ENCODE measurements at places on chromosomes 12 and 14.

- peak; percentile 54 for DNase-seq
These were observed 8.6 kb downstream of the WDR89 start for GRCh38 chr14:63632932-63633514.

DNA sequence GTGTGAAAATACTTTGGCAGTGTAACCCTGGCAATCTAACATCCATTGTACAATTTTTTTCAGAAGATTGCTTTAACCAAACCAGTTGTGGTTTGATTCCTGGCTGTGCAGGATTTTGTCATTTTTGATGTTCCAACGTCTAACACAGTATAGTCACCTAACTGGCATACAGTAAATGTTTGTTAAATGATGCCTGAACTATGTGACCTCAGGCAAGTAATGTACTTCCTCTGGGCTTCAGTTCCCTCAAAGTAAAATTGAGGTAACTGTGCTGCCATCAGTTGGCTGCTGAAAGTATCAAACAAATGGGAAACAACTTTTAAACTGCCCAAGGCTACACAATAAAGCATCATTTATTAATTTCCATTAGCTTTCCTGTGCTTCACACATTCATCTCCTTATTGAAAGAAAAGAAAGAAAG is 4.3 kb downstream of the TM7SF3 start:
- peak; percentile 51 for DNase-seq

GRCh38 chr14:63524537-63525155 is 18.5 kb downstream of the PPP2R5E start:
- no peak for DNase-seq

GRCh38 chr12:93880853-93881522 is 203.8 kb downstream of the CRADD start:
- DNase-seq = no peak

- DNase-seq = no peak
These were observed 3.6 kb upstream of the UBC start for GRCh38 chr12:124917841-124918621.

DNA sequence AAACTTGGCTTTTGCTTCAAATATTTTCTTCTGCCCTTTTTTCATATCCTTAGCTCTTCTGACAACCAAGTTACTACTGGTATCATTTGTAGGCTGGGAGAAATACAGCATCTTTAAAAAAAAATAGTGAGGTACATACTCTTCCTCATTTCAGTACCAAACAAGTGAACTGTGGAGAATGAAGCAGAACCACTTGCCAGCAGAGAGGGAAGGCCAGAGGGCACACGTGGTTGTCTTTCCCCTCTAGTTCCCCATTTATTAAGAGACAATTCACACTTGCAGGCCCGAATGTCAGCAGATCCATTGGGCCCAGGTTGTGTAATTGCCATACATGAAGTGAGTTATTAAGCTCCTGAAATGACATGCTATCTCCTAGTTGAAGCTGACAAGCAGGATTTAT is 3.2 kb downstream of the SUSD6 start:
- peak; percentile 93 for DNase-seq

DNA sequence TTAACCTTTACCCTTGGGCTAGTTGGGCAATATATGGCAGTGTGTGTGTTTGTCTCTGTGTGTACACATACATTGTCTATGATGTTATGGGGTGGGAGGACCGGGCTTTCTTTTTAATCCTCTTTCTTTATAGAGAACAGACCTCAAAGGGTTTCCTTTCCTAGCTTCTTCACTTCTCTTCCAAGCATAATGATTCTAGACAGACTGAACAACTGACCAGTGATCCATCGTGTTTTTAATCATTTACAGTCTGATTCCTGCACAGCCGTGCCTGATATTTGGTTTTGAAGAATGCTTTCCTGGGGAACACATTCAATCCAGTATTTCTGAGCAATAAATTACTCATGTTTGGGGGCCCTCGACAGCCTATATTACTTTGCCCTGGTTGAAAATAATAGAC is 481.1 kb upstream of the DCN start:
- DNase-seq = no peak

DNA sequence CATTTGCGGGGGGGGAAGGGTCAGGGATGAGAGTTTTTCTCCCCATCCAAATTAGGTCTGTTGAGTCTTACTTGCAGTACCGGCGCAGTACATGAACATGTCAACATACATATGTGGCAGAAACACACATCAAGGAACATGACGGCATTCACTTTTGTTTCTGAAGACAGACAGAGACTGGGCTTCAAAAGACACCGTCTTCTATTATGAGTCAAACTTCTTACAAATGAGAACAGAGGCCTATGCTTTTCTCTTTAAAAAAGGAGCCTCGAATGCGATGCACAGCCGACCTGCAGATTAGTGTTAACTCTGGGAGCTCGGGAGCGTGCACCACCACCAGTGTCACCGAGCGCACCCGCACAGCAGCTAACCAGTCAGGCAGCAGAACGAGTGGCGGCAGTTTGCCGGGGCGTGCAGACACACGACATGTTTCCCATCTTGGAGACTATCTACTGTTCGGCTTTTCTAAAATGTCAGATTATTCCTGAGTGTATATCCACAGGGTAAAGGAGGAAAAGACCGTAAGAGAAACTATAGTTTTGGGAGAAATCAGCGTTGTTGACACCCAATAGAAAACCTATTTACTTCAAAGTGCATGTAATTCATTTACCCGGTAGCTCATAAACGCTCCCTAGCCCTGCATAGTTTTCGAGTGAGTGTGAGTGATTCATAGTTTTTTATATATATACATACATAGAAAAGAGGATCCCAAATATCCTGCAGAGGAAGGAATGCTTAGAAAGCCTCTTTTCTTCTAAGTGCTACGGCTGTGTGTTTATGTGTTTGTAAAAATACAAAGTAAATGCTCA is 33.0 kb downstream of the UBR7 start:
- no peak for DNase-seq

DNA sequence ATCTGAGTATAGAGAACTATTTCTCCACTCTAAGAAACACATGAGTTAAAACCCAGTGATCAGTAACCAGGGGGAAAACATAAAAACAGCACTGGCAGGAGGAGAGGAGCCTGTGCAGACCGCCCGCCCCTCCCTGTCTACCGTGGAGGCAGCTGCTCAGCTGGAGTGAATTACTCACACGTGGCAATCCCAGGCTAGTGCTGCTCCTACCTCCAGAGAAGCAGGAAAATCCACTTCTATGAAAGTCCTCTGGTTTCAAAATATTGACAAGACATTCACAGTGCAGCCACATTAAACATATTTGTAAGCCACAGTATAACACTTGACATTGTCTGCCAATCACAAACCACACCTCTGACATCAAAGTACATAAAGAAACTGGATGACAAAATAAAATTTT is 16.7 kb downstream of the TMEM132D start:
- no peak for DNase-seq

DNA sequence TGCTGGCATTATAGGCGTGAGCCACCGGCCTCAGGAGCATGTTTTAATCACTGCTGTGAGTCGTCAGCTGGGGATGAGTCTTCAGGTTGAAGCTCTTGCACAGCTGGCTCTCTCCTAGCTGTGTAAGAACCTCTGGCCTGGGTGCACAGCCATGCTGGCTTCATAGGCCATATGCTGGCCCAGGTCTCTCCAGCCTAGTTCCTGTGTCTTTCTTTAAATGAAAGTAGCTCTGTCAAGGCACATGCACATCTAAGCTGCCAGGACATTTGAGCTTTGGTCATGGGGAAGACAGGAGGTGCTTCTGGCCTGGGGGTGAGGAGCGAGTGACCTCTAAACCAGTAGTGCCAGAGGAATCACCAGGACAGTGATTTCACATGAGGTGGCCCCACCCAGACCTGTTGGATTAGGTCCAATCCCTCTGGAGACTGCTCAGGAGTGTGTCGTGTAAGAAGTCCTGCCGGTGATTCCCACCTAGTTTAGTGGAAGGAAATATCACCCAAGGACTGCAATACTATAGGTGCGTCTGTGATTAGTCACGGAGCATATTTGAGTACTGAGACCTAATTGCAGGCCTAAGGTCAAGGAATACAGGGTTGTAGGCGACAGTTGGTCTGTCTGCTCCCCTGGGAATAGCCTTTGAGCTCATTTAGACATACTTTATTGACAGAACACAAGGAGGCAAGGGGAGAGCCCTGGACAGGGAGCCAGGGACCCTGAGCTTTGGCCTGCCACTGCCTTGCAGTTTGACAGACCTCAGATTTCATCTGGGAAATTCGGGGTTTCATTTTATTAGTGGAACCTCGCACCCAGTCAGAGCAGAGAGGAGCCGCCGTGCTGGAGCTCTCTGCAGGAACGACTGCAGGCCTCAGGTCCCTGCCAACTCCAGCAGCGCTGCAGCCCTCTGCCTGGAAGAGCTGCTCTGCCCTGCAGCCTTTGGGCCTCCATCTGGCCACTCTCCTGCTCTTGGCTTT is 67.0 kb downstream of the ANKRD9 start:
- no peak for DNase-seq

DNA sequence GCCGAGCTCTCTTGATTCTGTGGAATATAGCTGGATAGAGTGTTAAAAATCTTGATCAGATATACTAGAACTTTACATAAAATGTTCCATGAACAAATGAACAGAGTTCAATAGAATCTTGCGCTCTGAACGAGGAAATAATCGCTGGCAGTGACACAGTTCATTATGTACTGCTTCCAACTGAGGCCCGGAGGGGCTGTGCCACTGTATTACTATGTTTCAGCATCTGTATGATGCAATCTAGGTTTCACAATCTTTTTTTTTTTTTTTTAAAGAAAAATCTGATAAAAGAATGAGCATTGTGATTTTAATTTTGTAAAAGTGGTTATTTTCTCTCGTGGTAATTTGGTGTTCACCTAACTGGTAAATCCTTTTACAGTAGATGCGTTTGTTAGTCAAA is 77.2 kb downstream of the FERMT2 start:
- no peak for DNase-seq

- no peak for DNase-seq
These were observed 75.0 kb upstream of the MAP1LC3B2 start for GRCh38 chr12:116483959-116484750.

DNA sequence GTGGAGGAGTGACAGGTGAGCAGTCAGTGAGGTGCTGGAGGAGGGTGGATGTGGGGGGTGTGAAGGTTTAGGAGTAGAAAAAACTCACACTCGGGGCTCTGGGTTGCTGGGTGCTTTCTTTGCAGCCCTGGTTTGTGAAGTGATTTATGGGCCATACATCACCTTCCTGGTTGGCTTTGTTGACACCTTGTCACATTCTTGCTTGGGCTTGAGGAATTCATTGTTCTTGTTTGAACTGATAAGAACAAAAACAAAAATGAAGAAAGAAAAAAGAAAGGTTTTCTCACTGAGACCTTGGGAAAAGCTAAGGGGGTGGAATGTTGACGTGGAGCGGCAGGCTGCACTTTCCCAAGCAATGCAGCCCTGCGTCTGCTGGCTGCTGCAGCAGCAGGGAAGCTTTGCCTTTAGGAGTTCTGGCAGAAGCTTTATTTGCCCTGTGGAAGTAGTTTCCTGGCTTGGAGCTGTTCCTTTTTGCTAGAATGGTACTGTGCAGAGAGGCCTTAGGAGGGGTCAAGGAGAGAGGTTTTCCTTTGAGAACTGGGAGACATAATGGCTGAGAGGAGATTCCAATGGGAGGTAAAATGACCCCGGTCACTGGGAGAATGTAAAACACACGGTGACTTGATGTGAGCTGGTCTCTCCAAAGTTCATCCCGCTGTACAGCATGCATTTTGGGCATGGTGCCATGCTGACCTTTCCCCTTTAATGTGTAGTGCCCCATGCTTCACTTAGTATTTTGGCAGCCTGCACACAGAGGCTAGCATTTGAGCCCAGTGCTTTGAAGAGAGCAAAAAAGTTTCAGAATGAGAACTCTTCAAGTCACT is 52.8 kb downstream of the HMGA2 start:
- no peak for DNase-seq

DNA sequence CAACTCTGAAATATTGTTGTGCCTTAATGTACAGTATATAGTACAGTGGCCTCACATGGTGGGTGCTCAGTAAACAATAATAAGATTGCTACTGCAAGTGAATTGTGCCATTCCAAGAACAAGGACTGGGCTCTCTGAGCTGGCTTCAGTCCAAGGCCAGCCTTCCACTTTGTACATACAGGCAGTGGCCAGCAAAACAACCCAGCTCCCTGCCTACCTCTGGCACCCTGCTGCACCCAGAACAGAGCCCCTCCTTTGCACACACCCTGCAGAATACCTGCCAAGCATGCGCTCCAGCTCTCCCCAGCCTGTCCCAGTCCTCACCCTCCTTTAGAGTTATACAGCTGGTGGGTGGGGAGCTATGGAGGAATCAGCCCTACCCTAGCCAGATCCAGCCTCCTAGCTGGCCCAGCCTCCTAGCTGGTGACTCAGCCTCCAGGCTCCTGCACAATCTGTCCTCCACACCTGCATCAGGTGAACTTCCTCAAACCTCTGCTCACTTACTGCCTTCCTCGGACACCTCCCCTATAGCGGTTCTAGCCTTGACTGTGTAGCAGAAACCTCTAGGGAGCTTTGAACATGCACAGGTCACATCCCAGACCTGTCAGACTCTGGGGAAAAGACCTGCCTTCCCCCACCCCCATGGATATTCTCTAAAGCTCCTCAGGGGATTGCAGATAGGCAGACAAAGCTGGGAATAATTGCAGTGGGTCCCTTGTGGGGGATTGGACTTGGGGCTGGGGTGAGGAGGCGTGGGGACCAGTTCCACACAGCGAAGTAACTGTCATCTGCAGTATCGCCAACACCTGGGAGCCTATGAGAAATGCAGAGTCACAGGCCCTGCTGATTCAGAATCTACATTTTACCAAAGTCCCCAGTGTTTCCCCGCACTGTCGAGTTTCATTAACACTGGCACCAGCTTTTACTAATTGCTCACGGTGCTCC is 17.9 kb downstream of the ZDHHC22 start:
- DNase-seq = no peak

DNA sequence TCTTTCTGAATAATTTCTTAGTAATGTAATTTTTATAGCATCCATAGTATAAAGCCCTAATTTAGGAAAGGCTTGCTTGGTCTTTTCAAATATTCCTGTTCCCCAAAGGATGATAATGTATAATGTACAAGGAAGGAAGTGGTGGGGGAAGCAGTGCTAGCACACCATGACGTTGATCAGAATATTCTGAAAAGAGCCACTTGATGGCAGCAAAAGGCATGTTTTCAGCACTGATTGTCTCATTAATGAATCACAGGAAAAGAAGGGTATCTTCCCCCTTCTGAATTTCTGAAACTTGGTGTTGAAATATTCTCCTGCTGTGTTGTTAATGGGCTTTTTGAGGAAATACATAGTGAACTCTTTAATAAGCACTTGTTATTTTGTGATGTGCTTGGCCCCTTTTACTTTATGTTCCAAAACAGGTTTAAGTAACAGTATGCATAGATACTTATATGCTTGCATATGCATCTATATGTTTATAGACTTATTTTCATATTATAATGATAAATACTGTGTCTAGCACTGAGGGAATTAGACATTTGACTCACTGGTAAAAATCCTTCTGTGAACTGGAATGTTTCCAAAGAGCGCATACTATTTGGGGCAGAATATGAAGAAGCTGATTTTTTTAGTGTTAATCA is 122.0 kb downstream of the TMEM117 start:
- peak; percentile 73 for DNase-seq

DNA sequence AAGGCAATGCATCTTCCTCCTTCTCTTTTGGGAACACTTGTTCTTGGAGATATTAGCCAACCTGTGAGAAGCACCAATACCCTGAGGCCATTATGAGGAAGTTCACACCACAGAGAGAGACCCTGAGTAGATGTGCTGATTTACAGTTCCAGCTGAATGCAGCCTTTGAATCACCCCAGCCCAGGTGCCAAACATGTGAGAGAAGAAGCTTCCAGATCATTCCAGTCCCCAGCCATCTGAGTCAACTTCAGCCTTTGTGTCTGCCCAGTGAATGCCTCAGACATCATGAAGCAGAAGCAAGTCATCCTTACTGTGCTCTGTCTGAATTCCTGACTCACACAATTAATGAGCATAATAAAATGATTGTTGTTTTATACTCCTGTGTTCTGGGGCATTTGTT is 25.1 kb downstream of the C12orf42 start:
- no peak for DNase-seq

GRCh38 chr12:47799357-47799955 is 20.2 kb downstream of the HDAC7 start:
- DNase-seq = peak; percentile 31
